ENCODE measurements at places on chromosomes 7 and 10.

- DNase-seq, result no peak
Measured at GRCh38 chr10:77946084-77946483, 19.5 kb upstream of the DLG5 start.

GRCh38 chr7:108603656-108604306 is 34.1 kb downstream of the DNAJB9 start:
- DNase-seq, result no peak

GRCh38 chr10:118745056-118745455 is 9.7 kb downstream of the CACUL1 start:
- DNase-seq, result no peak

- no peak for DNase-seq
Measured at GRCh38 chr10:58952747-58953466, 223.5 kb upstream of the PHYHIPL start.

GRCh38 chr10:59073456-59074053 is 102.9 kb upstream of the PHYHIPL start:
- DNase-seq, result no peak

DNA sequence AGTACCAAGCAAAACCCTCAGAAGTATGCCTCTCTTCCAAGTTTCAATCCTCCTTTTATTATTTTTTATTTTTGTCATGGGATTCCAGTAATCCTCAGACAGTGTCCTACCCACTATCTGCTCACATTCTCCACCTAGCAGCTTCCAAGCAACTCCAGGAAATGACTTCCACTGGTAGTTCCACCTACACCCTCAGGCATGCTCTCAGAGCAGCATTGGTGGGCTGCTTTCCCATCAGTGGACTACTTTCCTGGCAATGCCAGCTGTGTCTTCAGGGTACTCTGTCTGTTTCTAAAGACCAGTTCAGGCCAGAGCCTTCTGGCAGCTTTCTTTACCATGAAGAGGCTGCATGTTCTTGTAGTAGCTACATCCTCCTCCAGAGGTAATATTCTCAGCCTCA is 244.0 kb downstream of the HGF start:
- no peak for DNase-seq

- no peak for DNase-seq
Measured at GRCh38 chr7:36064676-36065075, 88.4 kb upstream of the EEPD1 start.

GRCh38 chr7:106089647-106090046 is 22.5 kb downstream of the SYPL1 start:
- no peak for DNase-seq

- DNase-seq, result no peak
Measured at GRCh38 chr7:85554236-85555178, 367.7 kb upstream of the SEMA3D start.

DNA sequence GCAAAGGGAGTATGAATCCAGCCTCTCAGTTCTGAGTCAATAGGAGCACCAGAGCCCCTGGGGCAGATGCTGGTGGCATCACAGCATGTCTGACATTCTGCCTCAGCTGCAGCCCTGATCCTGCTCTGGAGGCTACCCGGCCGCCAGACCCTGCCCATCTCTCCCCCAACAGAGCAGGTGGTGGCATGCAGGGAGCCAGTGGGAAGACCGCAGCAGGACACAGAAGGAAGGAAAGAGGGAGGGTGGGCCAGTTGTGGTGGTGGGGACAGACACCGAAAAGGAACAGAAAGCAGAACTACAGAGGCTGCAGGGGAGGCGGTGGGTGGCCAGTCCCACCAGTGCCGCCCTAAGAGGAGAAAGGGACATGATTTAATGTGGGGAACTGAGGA is 35.3 kb downstream of the BLNK start:
- no peak for DNase-seq

DNA sequence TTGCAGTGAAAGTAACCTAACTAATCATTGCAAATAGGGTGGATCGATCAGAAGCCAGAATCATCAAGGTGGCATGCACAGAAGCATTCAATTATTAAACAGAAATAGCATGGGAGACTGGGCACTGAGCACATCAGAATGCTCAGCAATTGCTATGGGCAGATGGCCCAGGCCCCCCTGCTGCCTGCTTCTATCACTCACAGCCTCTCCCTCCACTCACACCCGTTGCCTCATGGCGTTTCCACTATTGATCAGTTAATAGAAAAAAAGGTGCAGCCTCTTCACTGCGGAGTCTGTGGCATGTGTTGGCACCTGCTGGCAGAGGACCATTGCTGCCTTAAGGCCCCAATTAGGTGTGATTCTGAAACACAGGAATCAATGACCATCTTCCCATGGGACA is 11.2 kb upstream of the HTR5A start:
- no peak for DNase-seq

DNA sequence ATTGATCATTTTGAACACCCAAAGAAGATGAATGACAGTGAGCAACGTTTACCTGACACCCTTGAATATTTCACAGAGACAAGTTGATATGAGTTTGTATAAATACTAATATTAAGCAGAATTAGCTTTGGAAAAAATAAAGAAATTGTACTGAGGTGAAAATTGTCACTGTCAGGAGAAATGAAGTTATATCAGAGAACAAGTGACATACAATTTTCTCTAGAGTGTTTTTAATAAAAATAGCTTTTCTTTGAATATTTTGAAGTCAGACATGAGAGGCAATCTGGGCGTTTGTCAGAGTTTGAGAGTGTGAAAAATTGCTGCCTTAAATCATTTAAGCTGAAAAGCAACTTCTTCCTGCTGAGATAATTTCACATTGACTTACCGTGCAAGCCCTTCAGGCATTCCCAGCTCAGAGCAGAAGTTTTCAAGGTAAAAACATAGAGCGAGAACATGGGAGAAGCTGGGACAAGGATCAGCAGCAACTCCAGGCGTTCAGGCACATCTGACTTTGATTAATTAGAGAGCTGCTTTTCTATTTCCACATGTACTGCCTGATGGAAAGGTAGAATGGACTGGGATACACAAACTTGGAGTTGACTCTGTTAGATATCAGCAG is 535.9 kb downstream of the TFEC start:
- DNase-seq, result no peak

DNA sequence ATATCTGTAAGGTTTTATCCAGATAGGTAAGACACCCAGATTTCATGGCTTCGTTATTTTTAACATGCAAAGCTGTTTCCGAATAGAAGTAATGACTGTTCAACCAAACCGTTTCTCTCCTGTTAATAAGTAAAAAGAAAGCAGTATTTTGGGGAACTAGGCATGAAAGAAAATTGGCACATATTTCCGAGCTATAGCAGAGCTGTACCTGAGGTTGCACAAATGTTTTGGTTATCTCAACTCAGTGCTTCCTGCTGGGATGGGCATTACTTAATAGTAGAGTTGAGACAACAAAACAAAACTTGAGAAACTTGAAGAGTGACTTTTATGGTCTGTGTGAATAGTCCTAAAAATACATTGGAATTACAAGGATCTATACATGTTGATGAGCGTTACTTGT is 564.3 kb upstream of the SORCS1 start:
- no peak for DNase-seq

DNA sequence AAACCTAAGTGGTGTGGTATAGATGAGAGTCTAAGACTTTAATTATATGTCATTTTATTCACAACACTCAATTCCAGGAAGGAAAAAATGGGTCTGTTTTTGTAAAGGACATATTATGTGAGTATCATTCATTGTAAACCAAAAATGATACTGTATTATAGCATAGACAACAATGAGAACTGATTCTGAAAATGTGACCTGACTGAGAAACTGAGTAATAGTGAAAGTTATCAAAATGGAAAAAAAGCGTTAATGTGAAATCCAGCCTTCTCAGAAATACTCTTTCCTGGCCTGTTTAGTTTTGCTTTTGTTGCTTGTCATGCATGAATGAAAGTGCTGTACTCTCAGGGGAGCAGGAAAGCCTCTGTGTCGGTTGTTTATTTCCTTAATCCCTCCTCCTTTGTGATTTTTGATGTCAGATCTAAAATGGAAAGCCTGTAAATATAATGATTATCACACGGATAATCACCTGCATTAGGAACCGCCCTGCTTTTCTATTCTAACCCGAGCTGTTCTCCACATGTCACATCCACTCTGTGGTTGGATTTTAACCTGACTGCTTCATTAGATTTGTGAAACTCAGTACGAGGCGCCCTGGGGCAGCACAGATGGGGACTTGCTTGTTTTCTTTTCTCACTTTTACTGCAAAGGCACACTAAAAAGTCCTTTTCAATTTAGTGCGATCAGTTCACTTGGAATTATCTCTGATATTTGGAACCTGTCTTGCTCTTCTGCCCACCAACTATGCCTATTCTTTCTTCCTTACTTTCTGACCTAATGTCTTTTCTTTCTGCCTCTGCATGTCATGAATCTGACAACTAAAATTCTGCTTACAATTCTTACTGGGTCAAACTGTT is 240.9 kb upstream of the KAT6B start:
- DNase-seq, result no peak

DNA sequence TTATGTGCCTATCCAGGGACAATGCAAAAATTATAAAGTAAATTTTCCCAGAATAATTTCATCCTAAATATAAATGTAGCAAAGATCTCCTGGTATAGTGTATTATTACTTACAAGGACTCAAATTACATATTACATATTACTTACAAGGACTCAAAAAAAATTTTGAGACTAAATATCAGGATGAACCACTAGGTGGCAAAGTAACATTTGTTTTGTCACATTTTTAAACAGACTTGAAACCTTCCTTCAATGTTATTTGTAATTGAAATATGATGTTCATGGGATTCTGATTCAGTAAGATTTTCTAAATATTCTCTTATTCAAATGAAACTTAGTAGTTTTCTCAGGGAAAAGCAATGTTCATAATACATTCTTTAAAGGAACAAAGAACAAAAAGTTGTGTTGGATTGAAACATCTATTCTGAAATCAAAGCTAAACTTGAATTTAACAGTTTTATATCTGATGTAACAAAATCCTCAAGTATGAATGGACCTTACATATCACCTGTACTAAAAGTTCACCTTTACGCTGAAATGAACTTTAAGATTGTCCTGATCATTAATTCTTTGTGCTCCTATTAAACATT is 74.3 kb upstream of the GNAI1 start:
- no peak for DNase-seq

DNA sequence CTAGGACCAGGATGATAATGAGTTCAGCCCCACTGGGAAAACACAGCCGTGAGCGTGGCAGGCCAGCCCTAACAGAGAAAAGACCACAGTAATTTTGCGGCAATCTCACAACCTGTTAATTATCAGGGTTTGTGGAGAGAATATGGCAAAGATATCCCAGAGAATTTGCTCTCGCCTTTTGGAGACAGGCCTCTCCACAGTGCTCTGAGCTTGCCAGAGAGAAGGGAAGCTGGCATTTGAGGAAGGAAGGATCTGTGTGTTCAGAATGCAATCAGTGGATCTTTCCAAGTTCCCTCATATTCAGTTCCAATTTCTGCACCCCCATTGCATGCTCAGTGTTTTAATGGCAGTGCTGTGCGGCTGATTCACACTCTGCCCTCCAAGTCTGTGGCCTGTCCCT is 60.2 kb downstream of the PLPP4 start:
- no peak for DNase-seq

DNA sequence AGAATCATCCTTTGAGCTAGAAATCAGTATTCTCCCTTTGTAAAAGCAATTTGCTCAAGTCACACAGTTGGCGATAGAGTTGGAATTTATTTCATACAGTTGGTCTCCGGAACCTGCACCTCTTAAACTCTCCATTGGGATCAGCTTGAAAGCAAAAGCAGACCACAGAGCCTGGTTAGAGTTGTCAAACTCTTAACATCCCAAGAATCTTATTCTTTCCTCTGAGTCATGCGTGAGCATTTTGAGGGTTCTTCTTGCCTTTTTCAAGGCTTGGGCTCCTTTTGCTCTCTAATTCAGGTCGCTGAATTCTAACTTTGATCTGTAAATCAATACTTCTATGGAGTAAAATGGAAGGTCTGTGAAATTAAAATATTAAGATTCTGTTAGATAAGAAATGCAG is 19.6 kb upstream of the SCIN start:
- no peak for DNase-seq

- no peak for DNase-seq
Measured at GRCh38 chr7:129909669-129910068, 43.1 kb downstream of the UBE2H start.

DNA sequence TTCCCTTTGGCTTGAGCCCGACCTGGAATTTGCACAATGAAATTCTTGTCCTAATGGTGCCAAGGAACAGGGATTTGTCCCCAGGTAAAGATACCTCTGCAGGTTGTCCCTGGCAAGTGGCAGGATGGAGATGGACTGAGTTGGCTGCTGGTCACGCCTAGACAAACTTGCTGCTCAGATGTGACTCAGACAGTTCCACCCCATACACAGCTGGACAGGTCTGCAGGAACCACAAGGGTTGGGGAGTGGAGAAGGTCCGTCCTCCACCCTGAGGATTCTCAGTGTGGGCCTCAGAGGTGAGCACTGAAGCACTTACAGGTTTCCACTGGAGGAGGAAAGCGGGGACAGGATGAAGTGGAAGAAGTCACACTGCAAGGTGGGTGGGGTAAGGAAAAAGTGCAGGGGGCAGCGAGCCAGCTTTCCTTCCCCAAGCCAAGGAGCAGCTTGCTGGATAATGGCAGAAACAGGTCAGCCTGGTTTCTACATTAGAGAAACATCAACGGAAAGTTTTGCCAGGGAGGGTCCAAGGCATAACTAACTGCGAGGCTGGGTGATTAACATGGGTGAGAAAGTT is 20.5 kb downstream of the ITPRIP start:
- DNase-seq, result no peak

GRCh38 chr7:130789436-130789835 is 55.4 kb upstream of the KLF14 start:
- DNase-seq, result no peak

- no peak for DNase-seq
Measured at GRCh38 chr7:69864822-69865221, 266.5 kb downstream of the AUTS2 start.

- DNase-seq, result no peak
Measured at GRCh38 chr10:22599048-22599561, 115.3 kb downstream of the PIP4K2A start.

DNA sequence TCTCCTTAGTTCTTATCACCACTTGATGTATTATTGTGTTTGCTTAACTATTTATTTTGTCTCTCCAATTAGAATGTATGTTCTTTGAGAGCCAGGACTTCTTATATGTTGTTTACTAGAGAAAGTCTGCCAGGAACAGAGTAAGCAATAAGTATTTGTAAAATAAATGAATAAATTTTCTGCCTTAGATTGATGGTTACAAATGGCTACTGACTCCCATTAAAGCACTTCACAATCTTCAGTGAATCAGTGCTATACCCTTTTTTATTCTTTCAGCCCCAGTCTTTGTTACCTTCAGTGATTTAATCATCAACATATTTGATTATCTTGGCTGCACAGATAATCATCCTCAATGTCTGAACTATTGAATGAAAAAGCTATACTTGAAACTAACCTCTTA is 197.1 kb upstream of the TMEM196 start:
- no peak for DNase-seq

- no peak for DNase-seq
Measured at GRCh38 chr10:48551861-48552591, 52.8 kb downstream of the ARHGAP22 start.

GRCh38 chr7:141151746-141152145 is 77.9 kb downstream of the TMEM178B start:
- DNase-seq, result no peak

All from stimulated activated CD8-positive, alpha-beta memory T cell treated with anti-CD3 and anti-CD28 coated beads, Interleukin-7, amount 100 ng/mL, for 4 hours (primary cell).